ENCODE measurements at places on chromosomes 5 and 9.

GRCh38 chr5:56802205-56802604 lies 13.1 kb upstream of the MAP3K1 start:
- no peak for DNase-seq

DNA sequence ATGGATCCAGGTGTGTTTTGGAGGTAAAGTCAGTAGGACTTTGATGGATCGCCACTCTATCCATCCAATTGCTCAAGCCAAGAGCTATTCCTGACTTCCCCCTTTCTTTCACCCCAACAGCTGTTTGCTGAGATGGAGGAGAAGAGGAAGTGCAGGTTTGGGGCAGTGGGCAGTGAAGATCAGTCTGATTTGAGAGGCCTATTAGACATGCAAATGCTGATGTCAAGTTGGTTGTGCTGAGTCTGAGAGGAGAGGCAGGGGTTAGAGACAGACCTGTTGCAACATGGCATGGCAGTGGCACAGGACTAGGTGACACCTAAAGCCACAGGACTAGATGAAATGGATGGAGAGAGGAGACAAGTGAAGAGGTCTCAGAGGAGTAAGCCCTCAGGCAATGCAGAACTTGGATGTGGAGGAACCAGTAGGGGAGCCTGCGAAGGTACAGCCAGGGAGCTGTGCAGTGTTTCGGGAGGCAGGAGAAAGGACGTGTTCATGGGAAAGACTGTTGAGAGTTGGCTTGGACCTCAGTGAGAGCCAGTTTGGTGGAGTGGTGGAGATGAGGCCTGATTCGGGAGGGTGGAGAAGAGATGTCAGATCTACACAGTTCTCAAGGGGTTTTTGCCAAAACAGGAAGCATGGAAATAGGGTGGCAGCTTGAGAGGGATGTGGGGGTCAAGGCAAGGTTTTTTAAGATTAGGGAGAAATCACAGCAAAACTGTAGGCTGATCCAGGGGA lies 175.0 kb downstream of the MACROH2A1 start:
- DNase-seq, result no peak

DNA sequence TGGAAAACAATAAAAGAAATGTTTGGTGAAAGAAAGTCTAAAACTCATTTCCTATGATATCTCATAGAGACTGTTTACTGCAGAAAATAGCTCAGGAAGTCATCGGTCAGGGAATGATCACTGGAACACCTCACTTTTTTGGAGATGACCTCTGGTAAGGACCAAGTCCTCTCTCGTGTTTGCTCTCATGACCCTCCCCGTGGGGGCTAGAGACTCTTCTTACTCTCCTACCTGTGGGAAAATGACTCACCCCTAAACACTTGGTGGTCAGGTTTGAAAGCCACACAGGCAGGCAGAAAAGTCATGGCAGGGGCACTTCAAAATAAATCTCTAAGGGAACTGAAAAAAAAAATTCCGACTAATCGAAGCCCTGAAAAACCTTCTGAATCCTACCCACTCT lies 48.2 kb downstream of the FAM240B start:
- no peak for DNase-seq

GRCh38 chr9:75451505-75451904 lies 363.2 kb downstream of the OSTF1 start:
- no peak for DNase-seq

DNA sequence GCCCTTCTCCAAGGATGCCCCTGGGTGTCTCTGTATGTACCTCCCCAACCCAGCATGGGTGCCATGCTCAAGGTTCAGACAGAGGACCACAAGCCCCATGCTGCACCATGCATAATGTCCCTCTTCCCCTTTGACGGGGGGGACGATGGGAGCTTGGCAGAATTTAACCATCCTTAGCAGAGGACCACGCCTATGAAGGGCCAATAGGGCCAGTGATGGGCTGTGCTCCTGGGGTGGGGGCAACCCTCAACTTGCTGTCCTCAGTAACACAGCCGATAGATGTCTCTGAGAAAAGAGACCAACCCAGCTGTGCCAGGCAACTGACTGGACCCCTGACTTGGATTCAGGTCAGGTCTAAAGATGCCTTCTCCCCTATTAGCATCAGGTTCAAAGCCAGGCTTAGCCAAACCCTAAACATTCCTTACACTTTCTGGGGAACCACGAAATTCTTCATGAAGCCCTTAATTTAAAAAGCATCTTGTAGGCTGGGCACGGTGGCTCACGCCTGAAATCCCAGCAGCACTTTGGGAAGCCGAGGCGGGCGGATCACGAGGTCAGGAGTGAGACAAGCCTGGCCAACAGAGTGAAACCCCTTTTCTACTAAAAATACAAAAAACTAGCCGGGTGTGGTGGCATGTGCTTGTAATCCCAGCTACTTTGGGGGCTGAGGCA lies 20.7 kb upstream of the JADE2 start:
- no peak for DNase-seq

DNA sequence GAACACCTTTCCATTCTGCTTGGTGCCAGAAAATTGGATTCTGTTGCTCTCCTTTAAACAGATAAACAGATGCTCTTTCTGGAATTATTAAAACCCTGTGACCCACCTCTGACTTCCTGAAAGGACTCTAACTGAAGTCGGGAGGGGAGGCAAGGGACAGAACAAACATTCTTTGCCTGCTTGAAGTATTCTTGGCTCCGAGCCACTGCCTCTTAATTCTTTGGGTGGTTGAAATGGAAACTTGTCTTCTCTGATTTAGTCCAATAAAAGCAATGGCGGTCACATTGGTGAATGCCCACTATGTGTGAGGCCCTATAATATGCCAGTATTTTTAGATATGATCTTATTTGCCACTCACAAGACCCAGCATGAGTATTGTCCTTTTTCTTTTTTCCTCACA lies 236.8 kb downstream of the SLIT3 start:
- no peak for DNase-seq

DNA sequence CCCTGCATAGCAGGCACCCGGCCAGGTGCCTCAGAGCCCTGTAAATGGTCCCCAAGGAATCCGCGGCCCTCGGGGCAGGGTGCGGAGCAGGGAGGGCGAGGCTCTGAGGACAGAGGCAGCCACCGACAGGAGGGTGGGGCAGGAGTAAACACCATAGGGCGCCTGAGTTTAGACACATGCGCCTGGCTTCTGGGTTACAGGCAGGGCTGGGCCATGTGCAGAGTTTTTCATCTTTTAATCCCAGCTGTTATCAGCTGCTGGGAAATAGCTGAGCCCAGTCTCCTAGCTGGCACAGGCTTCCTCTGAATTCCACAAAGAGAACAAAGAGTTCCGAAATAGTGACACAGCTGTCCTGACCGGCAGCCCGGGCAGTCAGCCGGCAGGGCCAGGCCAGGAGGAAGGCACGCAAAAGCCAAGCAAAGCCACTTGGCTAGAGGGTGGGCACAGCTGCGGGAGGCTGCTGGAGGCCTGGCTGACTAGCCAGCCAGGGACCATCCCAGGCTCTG lies 98.9 kb upstream of the PHYKPL start:
- DNase-seq, result no peak

DNA sequence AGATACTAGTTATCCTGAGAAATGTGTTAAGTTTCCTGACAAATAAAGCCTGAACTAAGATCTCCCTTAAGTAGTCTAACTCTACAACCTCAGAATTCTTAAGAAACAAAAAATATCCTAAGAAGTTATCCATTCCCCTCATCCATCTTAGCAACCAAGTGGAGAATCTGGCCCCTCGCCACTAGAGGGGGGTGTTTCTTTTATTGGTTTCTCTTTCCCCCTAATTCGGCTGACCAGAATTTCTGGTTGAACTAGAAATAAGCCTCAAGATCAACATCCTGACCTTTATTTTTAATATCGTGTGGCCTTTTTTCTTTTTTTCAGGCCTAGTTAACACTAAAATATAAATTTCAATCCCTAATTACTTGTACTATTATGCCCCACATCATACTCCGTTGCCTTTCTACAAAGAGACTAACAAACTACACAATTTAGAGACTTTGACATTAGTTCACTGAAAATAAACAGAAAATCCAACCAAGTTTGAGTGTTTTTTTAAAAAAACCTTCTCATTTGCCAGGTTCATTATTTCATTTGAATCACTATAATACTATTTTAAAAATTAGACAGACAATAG lies 14.3 kb upstream of the NR4A3 start:
- DNase-seq, result peak; percentile 16

DNA sequence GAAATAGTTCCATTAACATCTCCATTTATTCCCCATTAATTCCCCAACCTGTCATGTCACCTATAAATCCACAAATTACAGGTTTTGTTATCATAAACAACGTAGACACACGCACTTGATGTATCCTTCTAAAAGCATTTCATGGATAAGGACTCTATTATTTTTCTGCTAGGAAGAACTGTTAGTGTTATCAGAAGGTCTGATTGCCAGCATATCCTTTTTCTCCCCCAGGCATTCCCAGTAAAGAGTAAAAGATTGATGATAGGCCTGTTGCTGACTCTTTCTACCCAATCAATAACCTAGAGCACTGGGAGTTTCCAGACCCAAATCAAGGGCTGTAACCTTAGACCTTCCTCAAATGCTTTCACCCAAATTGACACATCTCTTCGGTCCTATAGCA lies 60.8 kb downstream of the RFK start:
- DNase-seq, result no peak

GRCh38 chr5:1348986-1349245 lies 4.0 kb upstream of the CLPTM1L start:
- DNase-seq, result no peak

DNA sequence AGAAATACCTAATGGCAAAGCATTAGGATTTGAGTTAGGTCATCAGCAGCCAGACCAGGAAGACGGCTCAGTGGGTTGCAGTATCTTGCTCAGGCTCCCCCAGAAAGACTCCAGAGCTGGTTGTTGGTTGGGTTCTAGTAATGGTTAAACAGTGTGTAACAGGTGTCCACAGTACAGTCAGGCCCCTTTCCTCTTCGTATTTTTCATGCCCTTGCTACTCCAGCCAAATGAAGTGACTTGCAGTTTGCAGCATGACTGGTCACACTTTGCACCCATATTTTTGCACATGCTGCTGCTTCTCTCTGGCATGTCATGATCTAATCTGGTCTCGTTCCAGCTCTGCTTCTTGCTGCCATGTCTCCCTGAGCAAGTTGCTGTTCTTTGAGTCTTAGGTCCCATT lies 60.6 kb upstream of the TRPC7 start:
- DNase-seq, result no peak

DNA sequence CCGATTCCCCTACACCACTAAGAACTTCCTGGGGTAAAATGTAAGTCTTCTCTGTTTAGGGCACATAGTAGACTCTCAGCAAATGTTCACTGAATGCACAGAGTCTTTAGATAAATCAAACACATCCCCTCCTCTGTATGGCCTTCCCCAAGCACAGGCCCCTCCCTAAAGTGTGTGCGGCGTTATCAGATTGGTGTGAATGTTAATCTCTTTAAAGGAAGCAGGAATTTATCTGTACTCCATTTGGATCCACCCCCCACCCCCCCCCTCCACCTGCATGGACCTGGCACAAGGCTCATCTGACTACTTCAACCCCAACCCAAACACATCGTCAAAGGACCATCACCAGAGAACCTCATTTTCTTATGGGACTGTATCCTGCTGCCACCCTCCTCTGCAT lies 6.3 kb downstream of the PCDH1 start:
- no peak for DNase-seq

- peak; percentile 55 for DNase-seq
These were observed 298.4 kb upstream of the PRDM9 start for GRCh38 chr5:23208959-23209431.

DNA sequence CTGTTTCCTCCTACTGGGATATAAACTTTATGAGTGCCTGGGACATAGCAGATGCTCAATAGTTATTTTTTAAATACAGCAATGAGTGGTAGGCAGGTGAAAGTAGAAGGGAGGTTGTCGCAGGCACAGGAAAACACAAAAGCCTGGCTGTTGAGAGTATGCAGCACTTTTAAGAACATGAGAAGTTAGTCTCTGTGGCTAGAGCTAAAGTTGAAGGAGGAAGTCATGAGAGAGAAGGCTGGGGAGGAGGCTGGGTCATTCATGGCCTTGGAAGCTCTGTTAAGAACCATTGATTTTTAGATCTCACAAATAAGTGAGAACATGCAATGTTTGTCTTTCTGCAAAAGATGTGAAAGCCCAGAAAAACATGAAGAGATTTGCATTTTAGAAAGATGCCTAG lies 126.7 kb downstream of the PRKACG start:
- DNase-seq, result no peak

GRCh38 chr9:20740929-20741582 lies 57.0 kb downstream of the FOCAD start:
- DNase-seq, result no peak

DNA sequence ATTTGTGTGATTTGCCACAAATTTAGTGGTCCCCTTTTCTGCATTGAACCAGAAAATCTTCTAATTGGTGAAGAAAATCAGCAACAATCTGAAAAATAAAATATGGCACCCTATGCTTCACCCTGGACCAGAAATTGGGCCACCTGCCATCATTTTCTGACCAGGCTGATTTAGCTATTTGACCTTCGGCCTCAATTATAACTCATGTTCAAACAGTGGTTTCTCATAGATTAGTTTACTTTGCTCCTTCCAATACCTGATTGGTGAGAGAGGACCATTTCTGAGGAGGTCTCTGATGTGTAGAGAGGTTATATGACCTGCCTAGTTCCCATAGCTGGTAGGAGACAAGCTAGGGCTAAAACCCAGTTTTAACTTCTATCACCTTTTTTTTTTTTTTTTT lies 59.0 kb downstream of the PTTG1 start:
- no peak for DNase-seq

DNA sequence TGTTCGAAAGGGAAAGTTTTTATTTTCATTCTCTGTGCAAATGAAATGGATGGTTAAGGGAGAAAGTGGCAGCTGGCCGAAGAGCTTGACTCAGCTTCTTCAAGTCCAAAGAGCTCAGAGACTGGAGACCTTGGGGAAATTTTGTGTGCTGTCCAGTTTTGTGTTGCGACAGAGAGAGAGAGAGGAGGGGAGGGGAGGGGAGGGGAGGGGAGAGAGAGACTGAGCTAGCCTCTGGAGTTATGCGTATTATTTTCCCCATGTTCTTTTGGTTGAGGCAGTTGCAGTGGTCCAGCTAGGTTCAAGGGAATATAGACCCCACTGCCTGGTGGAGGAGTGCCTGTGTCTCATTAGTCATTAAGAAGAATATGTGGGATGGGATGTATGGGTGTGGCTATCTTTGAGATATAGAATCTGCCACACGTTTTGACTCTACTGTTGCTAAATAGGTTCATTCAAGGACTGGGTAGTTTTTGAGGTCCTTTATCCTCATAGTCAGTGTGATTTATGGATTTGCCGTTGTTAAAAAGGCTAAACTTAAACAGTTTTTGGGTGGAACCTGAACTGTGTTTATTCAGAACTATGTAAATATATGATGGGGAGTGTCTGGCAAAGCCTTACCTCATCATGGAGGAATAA lies 69.7 kb downstream of the ARHGAP26 start:
- DNase-seq, result peak; percentile 30

GRCh38 chr9:134033516-134034214 lies 8.4 kb downstream of the BRD3OS start:
- no peak for DNase-seq

GRCh38 chr5:115461506-115462290 lies 82.9 kb downstream of the FEM1C start:
- peak; percentile 81 for DNase-seq

- DNase-seq, result no peak
These were observed 53.9 kb downstream of the WDR36 start for GRCh38 chr5:111146053-111146452.
